Muscle of leg (tissue), 16 donors: ENCODE measurements at places on chromosomes 5 and 9. TPM values are rescaled to one million over a fixed set of nuclear protein-coding genes. Genes with fewer than 3 reads are reported as not detected.

ANKRD31 gene
- polyA plus RNA-seq: 0.12 TPM

DNA sequence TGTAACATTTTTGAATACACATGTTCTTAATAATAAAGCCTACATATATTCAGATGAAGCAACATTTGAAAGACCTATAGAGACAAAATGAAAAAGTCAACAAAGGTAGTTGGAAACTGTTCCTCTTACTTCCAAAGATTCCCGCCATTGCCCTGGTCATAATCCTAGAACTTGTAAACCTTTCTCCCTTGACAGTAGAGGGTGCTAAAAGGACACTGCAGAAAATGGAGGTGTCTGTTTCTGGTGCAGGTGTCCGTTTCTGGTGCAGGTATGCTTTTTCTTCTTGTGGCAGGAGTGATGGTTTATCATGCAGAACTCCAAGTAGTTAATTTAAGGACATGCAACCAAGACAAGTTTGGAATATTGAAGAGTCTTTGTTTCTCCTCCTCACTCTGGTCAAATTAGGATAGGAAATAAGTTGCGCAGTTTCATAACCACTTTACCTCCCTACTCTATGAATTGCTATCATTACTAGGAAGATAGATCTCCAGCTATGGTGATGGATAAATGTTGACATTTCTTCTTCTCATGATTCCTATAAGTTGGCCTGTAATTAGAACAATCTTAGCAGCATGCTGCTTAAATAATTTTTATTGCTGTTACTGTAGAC, 56.0 kb upstream of the FAM174A start:
- peak; percentile 7 for DNase-seq

DNA sequence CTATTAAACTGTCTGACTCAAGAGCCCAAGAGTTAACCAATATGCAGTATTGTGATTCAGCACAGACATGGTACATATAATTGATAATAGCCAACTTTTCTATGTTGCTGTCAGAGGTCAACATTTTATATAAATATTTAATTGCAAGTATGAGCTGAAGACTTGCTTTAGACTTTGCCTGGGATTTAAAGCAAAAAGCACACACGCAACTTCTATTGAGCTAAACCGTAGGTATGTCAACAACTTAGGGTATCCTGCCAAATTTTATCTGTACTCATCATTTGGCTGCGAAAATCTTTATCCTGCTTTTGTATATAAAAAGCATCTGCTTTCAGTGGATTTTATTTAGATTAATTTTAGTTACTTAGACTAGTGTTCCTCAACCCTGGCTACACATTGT, 27.4 kb downstream of the UHRF2 start:
- DNase-seq: no peak

DNA sequence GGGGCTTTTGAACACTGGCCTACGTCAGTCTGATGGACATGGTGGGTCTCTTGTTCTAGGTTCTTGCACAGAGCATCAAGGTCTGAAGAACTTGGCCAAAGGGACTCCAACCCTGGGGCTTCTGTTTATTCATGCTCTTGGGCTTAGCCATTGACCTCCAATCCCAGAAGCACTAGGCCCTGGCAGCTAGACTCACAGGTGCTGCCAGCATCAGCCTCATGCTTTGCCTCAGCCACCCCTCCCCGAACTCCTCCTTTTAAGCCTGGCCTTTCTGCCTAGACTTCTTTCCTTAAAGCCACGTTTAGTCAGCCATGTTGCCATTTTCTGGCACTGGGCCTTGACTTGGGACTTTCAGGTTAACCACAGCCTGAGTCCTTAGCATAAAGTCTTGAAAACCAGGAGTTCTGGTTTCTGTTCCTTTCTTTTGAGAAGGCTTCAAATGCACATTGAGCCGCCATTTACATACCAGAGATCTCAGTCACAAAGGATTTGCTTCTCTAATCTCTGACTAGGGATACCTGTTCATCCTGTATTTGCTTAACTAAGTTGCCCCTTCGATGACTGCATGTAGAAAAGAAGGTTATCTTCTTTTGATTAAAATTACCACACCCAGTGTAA, 54.7 kb downstream of the ANGPTL2 start:
- DNase-seq: no peak

GRCh38 chr9:116149844-116150243, 3.7 kb upstream of the PAPPA start:
- DNase-seq: peak; percentile 17

NDOR1 gene
- 10.8 TPM for polyA plus RNA-seq

- DNase-seq: no peak
Measured at GRCh38 chr5:100402071-100402470, 133.1 kb upstream of the FAM174A start.

DNA sequence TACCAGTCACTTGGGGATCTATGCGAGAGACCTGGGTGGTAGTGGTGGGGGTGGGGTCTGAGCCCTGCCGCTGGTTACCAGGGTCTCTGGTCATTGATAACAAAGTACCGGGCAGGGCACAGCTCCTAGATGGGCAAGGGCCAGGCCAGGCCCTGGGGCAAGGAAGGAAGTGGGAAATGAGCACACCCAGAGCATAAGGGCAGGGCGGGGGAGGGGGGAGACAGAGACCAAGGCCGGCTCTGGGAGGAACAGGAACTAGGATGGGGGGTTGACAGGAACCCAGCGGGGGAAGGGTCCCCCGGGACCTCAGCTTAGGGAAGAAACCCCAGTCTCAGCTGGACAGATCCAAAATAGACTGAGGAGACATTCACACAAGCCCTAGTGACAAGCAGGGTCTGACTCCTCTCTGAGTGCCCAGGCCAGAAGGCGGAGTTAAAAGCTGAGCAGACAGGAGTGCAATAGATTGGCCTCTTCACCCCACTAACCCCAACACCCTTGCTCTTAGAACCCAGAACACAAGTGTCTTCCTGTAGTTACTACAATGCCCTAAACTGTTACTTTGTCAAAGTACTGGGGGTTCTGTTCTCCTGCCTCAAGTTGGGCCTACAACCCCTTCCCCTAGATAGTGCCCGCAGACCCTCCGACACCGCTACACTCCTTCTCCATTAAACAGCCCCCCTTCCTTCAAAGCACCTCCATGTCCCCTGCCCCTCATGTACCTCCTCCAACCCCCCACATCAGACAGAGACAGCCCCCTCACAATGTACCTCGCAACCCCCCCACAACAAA, 628 bp downstream of the ATOSB start:
- DNase-seq: peak; percentile 81

DNA sequence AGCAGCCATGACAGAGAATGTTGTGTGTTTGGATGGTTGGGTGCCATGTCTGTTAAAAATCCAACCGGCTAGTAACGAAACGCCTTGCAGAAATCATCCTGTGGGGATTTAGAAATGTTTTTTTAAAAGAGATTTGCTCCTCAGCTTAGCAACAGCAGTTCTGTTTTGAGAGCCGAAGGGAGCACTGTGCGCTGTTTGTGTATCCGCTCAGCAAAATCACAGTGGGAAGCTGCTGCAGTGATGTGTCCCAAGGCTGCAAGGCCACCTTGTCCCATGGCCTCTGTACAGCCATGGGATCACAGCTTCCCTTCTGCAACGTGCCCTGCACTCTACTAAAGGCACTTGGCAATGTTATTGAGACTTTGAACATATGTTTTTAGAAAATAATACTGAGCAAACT, 40.9 kb downstream of the TRIO start:
- peak; percentile 55 for DNase-seq

GRCh38 chr9:106969696-106970095, 106.7 kb downstream of the ZNF462 start:
- DNase-seq: no peak

GPR151 gene
- polyA plus RNA-seq: not detected

- DNase-seq: no peak
Measured at GRCh38 chr5:17679597-17680203, 45.4 kb downstream of the TAF11L14 start.

GRCh38 chr5:173655196-173655797, 38.8 kb upstream of the BOD1 start:
- DNase-seq: no peak

FOXD4L3 gene
- polyA plus RNA-seq: 0.29 TPM

- DNase-seq: no peak
Measured at GRCh38 chr5:171623551-171624097, 162.0 kb upstream of the SMIM23 start.

DNA sequence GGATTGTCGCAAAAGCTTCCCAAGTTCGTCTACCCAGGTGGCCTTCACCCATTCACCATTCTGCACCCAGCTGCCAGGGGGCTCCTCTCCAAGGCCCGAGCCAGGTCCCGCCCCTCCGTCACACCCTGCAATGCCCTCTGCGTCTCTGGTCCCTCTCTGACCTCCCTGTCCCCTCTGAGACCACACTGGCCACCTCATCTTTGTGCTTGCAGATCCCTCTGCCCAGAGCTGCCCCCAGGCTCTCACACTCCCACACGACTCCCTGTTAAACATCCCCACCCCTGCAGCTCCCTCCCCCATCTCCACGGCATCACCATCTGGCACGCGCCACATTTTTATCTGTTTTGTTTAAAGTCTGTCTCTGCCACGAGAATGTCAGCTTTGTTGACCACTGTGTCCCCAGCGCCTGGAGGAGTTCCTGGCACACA, 243.6 kb downstream of the PBX3 start:
- DNase-seq: no peak

DNA sequence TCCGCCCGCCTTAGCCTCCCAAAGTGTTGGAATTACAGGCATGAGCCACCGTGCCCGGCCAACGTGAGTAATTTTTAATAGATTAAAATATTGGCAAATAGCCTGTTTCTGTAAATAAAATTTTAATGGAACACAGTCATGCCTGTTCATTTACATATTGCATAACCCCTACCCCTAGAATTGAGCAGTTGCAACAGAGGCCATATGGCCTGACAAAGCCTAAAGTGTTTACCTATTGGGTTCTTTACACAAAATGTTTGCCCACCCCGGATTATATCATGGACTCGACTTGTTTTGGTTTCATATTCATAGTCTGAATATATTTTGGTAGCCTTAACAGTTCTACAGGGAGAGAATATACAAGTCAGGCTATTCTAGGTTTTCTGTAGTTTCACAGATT, 5.3 kb downstream of the NSA2 start:
- DNase-seq: no peak

FOXD1 gene
- polyA plus RNA-seq: 1.4 TPM

- DNase-seq: no peak
Measured at GRCh38 chr5:126947146-126948010, 83.0 kb downstream of the MARCHF3 start.

DNA sequence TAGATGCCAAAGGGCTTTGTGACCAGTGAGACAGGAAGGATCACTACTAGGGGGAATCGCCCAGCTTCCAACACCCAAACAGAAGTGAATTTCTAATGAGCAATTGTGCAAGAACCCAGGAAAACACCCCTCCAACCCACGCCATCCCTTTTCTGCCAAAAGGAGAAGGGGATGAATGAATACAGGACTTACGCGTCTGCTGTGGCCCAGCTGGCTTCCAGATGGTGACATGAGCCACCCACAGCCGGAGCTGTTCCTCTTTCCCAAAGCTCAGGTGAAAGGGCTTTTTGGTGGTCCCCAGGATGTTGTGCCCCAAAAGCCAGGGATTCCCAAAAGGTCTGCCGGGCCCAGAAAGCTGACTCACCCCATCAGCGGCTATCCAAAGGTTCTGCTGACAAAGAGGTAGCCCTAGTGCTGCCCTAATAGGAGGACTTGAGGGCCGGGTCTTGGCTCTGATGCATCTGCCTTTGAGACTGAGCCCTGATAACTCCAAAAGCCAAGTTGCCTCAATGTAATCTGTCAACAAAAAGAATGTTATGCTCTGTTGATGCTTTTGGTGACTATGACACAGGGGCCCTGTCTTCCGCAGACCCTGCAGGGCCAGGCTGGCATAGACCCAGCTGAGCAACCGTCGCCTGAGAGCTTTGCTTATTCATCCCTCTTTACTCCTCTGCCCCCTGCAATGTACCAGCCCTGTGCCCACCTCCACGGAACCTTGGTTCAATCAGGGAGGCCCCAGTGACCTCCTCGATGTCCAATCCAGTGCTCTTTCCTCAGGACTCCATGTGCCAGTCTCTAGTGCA, 14.5 kb downstream of the GSN start:
- DNase-seq: peak; percentile 69

DNA sequence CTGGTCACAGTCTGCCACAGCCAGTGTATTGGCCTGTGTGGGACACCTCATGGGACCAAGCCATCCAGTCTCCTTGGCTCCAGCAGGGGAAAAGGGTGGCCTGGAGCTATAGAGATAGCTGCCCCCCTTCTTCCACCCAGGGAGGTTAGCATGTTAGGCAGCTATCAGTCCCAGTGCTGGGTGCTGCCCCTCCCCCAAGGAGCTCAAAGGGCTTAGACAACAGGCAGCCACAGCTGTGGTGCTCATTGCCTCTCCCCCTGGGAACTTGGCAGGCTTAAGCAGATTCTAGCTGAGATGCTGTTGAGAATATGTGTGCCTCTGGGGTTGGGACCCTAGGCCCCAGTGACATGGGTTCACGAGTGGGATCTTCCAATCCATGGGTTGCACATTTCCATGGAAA, 226.0 kb upstream of the PTGER4 start:
- peak; percentile 12 for DNase-seq

SSBP2 gene
- polyA plus RNA-seq: 51.0 TPM

- no peak for DNase-seq
Measured at GRCh38 chr9:114694146-114694545, 12.2 kb upstream of the TEX48 start.

DNA sequence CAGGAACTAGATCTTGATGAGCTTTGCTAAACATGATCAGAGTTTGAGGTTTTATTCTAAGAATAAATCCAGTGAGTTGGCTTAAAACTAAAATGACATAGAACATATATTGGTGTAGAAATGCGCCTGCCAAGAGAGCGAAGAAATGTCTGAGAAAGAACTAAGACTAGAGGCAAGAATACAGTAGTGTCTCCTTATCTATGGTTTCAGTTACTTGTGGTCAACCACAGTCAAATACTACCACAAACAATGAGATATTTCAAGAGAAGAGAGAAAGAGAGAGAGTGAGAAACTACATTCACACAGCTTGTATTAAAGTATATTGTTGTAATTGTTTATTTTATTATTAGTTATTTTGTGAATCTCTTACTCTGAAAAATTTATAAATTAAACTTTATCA, 254.4 kb upstream of the CDH10 start:
- DNase-seq: no peak

SPATA31E1 gene
- polyA plus RNA-seq: not detected
